ENCODE measurements at places on chromosomes 12 and 14.

DNA sequence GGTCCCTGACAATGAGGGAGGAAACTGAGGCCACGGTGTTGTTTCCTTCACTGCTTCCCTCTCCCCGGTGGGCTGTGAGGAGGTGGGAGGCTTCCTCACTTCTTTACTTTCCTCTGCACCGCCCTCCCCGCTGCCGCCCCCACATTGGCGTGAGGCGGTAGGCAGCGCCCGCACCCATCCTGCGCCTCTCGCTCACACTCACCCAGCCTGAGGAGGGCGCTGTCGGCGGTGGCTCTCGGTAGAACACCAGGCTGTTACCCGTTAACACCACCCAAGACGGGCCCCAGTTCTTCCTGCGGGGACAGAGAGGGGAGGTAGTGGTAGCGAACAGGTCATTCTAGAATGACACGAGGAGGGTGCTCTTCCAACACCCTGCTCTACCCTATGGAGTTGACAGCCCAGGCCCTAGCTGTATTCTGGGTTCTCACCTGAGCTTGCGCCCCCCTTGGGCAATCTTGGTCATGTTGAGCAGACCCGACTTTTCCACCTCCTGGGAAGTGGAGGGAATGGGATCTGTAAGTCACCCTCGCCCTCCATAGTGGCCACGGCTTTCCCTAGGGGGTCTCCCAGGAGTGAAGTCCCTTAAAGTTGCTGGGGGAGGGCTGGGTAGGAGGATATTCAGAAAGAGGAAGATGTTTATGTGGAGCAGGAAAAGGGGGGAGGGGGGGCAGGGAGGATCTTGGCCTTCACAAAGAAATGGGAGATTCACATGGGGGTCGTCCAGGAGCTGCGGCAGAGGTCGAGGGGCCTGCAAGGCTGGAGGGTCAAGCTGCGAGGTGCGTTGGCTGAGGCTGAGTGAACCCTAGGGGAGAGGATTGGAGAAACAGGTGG is 3.3 kb downstream of the ARHGAP9 start:
- DNase-seq, result peak; percentile 59

- no peak for DNase-seq
These were observed 4.1 kb upstream of the CRADD start for GRCh38 chr12:93673084-93673483.

DNA sequence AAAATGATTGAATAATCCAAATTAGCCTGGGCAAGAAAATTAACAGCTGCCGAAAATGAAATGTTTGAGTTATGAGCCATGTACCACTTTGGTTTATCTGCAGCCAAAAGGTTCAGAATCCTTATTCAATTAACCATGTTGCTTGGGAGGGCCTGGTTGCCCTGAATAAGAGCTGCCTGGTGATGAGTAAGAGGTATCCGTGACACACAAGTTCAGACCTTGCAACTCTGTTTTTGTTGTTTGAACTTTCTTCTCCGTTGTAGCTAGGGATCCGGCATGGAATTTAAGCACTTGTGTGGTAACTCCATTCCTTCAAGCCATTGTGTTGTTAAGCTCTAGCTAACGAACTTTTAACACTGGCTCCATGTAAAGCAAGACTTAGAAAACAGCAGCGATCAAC is 35.7 kb downstream of the FOXA1 start:
- no peak for DNase-seq

GRCh38 chr14:90900476-90901083 is 84.3 kb upstream of the TTC7B start:
- no peak for DNase-seq

DNA sequence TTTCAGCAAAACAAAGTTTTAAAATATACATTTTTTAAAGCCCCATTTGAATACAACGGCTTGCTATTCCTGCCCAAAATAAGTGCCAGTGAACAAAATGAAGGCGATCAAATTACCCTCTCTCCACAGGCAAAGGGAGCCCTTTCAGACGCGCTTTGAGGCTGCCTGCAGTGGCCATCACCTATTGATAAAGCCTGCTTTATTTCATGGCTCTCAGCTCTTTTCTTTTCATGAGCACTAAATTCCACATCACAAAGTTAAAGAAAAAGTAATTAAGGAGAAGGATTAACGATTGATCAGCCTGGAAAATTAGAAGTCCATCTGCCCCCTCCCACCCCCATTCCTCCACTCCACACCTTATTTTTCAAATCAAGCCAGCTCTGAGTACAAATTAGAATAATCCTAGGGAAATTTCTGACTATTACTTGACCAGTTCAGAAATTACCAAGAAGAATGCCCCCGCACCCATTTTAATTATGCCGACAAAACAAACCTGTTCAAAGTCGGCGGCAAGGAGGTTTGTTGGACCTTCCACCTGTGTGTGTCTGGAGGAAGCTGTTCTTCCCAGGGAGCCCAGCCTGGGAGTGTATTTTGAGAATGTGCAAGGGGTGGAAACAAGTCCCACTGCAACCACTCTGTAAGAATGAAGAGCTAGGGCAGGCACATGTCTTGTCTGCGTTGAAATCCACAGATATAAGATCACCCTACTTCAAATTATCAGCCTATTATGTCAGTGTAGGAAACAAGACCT is 64.2 kb upstream of the RIC8B start:
- no peak for DNase-seq

DNA sequence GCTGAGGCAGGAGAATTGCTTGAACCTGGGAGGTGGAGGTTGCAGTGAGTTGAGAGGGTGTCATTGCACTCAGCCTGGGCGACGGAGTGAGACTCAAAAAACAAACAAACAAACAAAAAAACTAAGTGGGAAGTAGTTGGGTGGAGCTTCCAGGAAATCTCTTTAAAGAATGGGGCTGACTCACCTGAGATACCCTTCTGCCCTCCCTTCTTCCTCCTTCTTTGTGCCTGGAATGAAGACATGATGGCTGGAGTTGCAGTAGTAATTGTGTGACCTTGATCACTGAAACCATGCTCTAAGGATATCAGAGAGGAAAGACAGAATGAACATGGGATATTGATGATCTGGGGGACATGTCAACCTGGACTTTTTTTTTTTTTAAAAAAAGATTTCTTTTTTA is 87.6 kb upstream of the MED13L start:
- DNase-seq, result no peak

GRCh38 chr12:56644654-56645053 is 1.1 kb downstream of the ATP5F1B start:
- DNase-seq, result no peak

- DNase-seq, result no peak
These were observed 110.6 kb upstream of the AMIGO2 start for GRCh38 chr12:47190271-47190750.

DNA sequence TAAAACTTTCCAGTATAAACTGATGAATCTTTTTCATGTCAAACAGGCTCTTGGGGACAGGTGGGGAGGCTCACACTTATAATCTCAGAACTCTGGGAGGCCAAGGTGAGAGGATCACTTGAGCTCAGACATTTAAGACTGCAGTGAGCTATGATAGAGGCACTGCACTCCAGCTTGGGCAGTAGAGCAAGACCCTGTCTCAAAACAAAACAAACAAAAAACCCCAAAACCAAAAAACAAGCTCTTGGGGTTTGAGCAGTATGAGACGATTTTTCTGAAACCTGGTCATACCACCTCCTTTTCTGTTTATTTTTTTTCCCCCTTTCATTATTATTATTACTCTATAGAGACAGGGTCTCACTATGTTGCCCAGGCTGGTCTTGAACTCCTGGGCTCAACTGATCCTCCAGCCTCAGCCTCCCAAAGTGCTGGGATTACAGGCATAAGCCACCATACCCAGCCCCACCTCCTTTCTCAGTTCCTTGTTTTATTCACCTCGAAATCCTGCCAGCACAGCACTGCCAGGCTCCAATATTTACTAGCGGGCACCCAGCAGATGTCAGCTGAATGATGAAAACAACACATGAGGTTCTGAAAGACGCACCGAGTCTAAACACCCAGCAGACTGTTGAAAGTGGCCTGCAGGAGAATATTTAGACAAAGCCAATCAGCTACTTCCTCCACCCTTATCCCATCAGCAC is 19.5 kb upstream of the CDK17 start:
- DNase-seq, result no peak

DNA sequence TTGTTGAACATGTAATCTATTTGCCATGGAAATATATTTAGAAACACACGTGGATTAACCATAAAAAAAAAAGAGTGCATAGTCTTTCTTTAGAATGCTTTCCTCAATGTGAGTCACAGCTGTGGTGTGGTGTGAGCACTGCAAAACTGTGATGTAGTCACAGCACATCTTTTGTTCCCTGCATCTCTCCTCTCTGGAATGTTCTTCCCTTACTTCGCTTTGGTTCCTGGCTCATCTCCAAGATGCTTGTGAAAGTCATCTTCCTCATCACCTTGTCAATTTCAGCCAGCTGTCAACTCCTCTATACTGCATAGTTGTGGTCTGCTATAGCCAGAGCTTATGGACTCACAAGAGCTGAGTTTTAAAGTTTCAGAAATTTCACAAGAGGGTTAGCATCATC is 60.2 kb downstream of the STAB2 start:
- no peak for DNase-seq

DNA sequence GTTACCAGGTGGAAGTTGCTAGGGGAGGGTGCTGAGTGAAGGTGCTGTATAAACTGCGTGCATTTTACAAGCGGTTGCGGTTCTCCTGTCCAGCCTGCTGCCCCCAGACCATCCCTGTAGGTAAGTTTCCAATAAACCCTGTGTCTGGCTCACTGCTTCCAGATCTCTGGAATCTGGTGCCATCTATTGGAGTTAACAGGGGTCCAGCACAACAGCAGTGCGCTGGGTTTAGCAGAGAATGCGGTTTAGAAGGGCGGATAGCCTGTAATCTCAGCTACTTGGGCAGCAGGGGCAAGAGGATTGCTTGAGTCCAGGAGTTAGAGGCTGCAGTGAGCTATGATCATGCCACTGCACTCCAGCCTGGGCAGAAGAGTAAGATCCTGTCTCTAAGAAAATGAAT is 4.9 kb downstream of the AACS start:
- no peak for DNase-seq

DNA sequence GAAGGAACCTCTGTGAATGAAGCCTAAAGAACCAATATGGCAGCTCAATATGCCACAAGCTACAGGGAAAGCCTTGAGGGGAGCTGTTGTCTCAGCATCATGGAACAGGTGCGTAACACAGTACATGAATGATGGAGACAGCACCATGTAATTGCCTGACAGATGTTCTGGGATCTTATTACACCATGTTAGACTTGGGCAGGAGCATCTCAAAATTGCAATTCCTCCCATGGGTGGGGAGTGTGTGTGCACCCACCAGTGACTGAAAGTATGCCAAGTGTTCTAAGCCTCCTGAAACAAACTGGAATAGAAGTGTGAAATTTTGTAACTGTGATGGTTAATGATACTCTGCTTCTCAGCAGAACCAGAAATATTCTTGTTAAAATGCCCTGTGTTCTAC is 151.0 kb upstream of the SRRM4 start:
- DNase-seq, result no peak

GRCh38 chr12:28498850-28499249 is 308.6 kb downstream of the CCDC91 start:
- no peak for DNase-seq

DNA sequence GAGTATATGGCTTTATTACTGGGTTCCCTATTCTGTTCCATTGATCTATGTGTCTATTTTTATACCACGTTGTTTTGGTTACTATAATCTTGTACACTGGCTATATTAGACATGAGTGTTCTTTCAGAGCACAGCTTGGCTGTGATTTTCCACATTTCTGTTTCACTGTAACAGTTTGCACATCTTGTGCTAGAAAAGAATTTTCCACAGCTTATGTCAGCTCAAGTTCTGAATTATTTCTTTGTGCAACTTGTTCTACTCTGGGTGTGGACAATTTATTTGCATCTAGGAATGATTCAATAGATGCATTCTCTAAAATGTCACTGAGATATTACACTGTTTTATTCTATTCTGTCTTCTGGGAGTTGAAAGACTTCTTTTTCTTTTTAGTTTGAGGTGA is 28.4 kb upstream of the OR5AU1 start:
- no peak for DNase-seq

DNA sequence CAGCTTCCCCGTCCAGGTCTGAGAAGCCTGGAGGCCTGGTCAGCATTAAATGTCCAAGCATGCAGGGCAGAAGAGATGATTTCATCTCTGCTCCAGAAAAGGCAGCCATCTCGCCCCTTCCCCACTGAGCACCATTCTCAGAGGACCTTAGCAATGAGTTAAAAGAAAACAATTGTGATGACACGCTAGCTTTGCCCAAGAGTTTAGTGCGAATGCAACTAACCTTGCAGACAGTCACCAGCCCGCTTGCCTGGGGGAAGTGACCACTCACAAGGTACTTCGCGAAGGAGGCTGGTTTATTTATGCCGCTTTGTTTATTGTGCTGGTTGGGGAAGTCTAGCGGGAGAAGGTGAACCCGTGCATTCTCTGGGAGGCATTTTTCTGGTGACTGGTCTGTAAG is 170.7 kb downstream of the RBM19 start:
- DNase-seq, result no peak

- DNase-seq, result no peak
These were observed 49.0 kb downstream of the NTF3 start for GRCh38 chr12:5480938-5481303.

DNA sequence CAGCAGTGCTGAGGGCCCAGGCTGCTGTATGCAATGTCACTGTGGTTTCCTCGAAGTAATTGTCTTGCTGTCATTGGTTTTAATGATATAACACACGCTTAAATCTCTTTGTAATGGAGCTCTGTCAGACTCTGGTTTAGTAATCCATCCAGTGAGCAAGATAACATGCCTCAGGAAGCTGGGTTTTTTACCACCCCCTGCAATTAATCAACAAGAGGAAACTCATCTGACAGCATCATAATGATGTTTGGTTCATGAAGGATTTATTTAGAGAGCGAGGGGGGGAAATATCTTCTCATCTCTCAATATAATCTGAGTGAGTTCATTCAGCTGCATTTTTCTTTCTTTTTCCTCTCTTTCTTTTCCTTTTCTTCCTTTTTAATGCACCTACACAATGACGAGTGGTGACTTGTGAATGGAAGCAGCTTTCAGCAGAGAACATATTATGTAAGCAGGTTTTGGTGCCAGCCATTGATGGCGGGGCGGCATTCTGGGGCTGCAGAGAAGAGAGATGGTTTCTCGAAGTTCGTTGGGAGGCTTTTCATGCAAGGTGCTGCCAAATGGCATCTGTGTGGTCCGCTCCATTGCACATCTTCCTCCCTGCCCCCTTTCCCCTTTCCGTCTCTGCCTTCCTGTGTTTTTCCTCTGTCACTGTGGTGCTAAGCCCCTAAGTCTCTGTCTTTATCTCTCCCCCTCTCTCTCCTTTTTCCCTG is 6.7 kb downstream of the RPH3A start:
- no peak for DNase-seq

GRCh38 chr14:36660736-36661505 is 739 bp upstream of the PAX9 start:
- no peak for DNase-seq

- no peak for DNase-seq
These were observed 68.0 kb upstream of the FAR2 start for GRCh38 chr12:29081101-29081500.

GRCh38 chr14:23120541-23121251 is 1.6 kb upstream of the CEBPE start:
- peak; percentile 66 for DNase-seq

GRCh38 chr12:27332714-27333402 is at the start of gene BMAL2:
TSS of gene BMAL2 (plus strand) at chr12:27332836. CDS start at chr12:27333073, 237 bp downstream.
- peak; percentile 9 for DNase-seq

DNA sequence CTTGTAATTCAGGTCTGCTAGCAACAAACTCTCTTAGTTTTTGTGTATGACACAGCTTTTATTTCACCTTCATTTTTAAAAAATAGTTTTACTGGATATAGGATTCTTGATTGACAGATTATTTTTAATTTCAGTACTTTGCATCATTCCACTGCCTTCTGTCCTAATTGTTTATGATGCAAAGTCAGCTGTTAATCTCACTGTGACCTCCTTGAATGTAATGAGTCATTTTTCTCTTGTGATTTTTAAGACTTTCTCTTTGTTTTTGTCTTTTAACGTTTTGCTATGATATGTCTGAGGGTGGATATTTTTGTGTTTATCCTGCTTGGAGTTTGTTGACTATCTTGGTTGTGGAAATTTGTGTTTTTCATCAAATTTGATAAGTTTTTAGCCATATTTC is 126.3 kb upstream of the FBXO33 start:
- DNase-seq, result no peak

Data from activated CD4-positive, alpha-beta T cell treated with anti-CD3 and anti-CD28 coated beads, Interleukin-2, amount 50 U/mL, for 4 hours (primary cell).